ENCODE measurements at places on chromosomes 4 and X.

DNA sequence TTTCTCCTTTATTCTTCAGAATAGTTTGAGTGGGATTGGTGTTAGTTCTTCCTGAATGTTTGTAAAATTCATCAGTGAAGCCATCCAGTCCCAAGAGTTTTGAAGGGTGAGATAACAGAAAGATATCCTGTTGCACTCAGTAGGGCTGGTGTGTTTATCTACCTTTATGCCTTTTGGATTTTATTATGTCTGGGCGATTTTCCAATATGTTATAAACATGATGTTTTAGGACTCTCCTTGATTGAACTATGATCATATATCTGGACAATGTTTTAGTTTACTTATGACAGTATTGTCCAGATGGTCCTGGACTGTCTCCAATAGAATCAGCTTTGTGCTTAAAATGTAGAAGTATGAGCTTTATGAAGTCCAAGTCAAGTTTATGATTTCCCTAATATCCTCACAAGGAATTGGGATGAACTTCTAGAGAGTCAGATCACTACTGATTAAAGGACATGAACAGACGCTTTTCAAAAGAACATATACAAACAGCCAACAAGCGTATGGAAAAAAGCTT is 77.6 kb upstream of the ITM2A start:
- no peak for DNase-seq

- no peak for DNase-seq
Measured at GRCh38 chrX:150958177-150958576, 25.0 kb upstream of the HMGB3 start.

DNA sequence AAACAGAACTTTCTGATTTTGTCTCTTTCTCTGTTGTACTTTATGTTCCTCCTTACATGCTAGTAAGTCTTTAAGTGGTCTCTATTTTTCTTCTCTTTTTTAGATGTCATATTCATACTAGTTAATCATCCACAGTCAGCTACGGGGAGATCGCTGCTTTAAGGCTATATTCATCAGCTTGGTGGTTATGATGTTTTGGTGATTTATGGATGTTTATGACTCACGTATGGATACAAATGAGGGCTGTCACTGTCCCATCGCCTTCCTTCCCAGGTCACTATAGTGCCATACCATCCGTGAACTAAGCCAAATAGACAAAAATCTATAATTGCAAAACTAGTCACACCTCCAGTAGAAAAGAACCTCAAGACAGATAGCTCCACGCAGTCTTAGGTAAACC is 296.8 kb upstream of the AADAT start:
- no peak for DNase-seq

- DNase-seq, result no peak
Measured at GRCh38 chr4:76962406-76963130, 13.0 kb downstream of the SEPTIN11 start.

DNA sequence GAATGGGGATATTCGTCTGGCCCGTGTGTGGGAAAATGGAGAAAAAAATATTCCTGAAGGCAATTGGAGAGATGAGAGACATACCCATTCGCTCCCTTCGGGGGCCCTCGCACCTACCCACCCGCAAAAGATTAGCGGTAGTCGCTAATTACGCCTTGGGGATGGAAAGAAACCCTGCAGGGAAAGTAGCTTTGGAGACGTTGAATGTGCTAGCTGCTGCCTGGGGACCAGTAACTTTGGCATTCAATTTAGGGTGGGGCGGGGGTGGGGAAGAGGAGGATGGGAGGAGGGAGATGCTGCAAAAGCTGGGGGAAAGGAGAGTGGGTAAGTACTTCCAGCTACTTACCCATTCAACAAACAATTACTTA is 407 bp upstream of the ZC4H2 start:
- no peak for DNase-seq

- DNase-seq, result no peak
Measured at GRCh38 chr4:22593933-22594332, 78.1 kb upstream of the ADGRA3 start.

- DNase-seq, result no peak
Measured at GRCh38 chrX:44459501-44459900, 83.2 kb downstream of the FUNDC1 start.

DNA sequence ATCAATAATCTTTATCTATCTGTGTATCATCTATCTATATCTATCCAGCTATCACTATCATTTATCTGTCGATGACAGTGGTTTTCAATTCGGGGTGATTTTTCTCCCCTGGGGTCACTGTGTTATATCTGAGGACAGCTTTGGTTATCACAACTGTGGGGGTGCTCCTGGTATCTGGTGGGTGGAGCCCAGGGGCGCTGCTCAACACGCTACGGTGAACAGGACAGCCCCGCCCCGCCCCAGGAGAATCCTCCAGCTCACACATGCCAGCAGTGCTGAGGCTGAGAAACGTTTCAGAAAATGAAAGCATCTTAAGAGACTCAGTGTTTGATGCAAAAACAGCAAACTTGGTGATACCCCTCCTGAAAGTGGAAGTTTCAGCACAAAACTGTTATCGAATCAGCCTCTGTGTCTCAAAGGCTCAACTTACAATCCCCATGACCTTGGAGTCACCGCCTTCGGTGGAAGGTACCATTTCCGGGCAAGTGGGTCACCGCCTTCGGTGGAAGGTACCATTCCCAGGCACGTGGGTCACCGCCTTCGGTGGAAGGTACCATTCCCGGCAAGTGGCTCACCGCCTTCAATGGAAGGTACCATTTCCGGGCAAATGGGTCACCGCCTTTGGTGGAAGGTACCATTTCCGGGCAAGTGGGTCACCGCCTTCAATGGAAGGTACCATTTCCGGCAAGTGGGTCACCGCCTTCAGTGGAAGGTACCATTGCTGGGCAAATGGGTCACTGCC is 315.3 kb downstream of the DHRSX start:
- DNase-seq, result no peak

- DNase-seq, result no peak
Measured at GRCh38 chr4:157128395-157128794, 52.4 kb downstream of the GLRB start.

GRCh38 chrX:51860679-51861078 is 32.7 kb upstream of the MAGED1 start:
- no peak for DNase-seq

DNA sequence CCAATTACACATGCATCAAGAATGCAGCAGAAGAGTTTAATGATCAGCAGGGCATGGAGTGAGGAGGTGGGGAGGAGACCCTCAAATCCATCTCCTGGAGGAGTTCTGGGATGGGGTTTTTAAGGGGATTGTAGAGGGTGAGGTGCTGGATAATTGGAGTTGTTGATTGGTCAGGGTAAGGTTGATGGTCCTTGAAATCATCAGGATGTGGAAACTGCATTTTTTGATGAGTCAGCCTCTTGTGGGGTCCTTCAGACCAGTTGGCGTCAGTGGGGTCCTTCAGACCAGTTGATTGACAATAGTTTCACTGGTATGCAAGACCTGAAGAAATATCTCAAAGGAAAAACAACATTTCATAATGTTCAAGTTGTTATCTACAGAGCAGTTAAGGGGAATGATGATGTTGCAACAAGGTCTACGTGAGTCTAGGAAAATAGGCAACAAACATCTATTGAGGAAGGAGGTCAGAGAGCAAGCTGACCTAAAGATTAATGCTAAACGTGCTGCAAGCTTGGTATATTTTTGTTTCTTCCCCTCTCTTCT is 88.3 kb downstream of the NRK start:
- DNase-seq, result no peak
